ENCODE measurements at places on chromosomes 1 and 21. TPM values are rescaled to one million over a fixed set of nuclear protein-coding genes. Genes with fewer than 3 reads are reported as not detected.

GRCh38 chr1:62337706-62338631 lies 18.7 kb upstream of the KANK4 start:
- H3K4me3 ChIP-seq, result no peak overlapping the region
- H3K27ac ChIP-seq, result no peak overlapping the region
- H3K4me1 ChIP-seq, result no peaks in the 10 kb centered on the region
- no peaks in the 10 kb centered on the region for H3K27me3 ChIP-seq
- DNase-seq, result no peak

DNA sequence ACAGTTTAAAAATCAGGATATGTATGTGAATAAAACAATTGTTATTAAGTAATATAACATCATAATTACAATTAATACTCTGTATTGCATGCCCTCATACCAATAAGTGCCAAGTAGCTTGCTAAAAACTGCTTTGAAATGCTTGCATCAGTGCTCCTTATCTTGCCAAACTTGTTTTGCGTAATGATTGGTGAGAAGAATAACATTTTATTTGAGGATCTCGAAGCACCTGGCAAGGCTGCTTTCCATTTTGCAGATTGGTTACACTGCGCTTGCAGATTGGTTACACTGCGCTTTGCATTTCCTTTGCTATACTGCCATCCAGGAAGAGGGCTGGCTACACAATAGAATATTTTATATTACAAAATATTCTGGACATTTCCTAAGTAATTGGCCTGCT lies 1.7 kb upstream of the PBX1 start:
- H3K27me3 ChIP-seq, result peaks cover 29% of the 10 kb centered on the region
- H3K27ac ChIP-seq, result no peak overlapping the region
- no peaks in the 10 kb centered on the region for H3K36me3 ChIP-seq

Gene ITLN2
- not detected for total RNA-seq

GRCh38 chr1:172335377-172335776 lies 85.1 kb upstream of the C1orf105 start:
- H3K27ac ChIP-seq, result no peak overlapping the region
- no peaks in the 10 kb centered on the region for H3K36me3 ChIP-seq
- peaks cover 22% of the 10 kb centered on the region for H3K4me1 ChIP-seq
- H3K27me3 ChIP-seq, result no peaks in the 10 kb centered on the region
- H3K4me3 ChIP-seq, result no peak overlapping the region
- no peak for DNase-seq

DNA sequence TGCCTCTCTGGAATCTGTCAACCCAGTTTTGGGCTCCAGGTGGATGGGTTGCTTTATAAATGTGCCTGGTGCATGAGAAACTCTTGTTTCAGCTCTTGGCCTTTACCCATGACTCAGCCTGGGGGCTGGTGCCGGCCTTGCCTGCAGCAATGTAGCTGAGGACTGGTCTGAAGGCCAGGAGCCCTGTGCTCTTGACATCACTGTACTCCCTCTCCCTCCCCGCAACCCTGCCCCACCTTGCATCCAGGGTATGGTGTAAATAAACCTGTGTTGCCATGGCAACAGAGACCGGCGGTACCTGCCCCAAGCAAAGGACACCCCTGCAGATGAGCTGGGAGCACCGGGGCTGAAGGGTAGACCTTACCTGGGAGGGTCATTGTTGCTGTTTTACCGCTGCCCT lies 13.3 kb downstream of the FAM151A start:
- H3K27ac ChIP-seq, result no peak overlapping the region
- H3K36me3 ChIP-seq, result no peaks in the 10 kb centered on the region
- H3K27me3 ChIP-seq, result no peaks in the 10 kb centered on the region

Gene SERINC2
- 0.27 TPM for total RNA-seq

DNA sequence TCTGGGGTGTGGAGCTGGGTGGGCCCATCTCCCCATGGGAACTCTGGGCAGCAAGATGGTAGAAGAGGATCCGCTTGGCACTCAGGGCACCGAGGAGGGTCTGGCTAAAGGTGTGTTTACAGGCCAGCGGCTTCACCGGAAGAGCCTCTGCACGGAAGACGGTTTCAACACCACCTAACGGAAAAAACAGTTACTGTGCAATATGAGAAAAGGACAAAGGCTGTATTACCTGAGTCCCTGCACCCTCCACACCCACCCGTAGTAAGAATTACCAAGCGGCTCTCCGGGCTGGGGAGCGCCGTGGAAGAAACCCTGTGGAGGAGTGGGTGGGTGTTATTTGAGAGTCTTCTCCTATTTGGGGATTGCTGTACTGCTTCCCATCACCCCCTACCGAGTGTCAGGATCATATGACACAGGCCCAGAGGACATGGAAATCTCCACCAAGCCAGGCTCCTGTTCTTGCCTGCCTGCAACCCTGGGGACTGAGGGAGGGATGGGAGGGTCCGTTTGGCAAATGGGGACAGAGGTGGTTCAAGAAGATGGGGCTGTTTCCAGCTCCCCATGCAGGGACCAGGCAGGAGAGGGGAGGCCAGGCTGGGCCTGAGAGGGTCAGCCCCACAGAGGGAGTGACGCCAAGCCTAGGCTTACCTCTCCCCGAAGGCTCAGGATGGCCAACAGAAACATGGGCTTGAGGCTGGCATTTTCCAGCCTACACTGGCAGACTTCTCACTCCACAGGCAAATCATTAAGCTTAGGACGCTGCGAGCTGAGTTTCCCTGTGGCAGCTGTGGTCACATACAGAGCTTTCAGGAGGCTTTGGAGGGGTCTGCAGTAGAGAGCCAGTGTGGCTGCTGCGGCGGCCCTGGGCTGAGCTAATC lies 203.5 kb upstream of the TMEM51 start:
- no peaks in the 10 kb centered on the region for H3K27me3 ChIP-seq
- H3K4me3 ChIP-seq, result no peak overlapping the region
- no peaks in the 10 kb centered on the region for H3K36me3 ChIP-seq
- DNase-seq, result no peak
- no peaks in the 10 kb centered on the region for H3K4me1 ChIP-seq

Gene RXRG
- not detected for total RNA-seq

DNA sequence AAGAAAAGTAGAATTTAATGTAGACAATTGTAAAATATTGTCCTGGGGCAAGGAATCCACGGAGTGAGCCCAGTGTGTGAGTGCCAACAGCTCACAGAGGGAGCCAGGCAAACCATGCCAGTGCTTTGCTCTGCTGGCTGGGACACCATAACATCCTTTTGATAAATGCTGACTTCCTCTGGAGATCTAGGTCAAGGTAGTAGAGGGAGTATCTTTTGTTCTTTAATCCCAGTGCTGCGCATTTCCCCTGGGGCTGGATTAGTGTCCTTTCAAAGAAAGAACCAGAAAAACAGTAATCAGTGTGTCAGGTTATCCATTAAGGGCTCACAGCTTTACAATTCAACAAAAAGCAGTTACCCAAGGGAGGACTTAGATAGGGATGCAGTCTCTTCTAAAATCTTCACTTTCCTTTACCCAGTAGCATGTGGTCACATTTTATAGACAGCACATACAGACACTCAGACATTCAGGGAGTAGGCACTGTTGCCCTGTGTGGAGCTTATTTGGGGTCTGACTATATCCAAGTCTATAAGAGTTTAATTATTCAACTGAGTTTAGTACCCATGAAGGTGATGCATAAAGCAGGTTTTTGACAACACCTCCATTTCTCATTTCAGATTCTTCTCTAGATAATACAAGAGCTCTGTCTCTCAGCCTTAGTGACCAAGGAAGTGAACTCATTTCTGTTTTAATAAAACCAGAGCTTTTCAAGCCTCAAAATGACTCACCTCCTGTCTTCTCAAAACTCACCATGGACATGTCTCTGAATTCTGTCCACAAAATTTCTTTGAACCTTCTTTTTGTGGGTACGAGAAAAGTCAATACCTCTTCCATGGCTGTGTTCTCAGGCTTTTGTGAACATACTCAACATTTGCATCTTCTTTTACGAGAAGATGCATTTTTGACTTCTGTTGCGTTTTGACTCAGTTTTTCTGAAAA lies 215.3 kb downstream of the BRINP2 start:
- H3K4me3 ChIP-seq, result no peak overlapping the region
- DNase-seq, result no peak
- no peaks in the 10 kb centered on the region for H3K27me3 ChIP-seq
- H3K4me1 ChIP-seq, result no peaks in the 10 kb centered on the region
- H3K36me3 ChIP-seq, result no peaks in the 10 kb centered on the region

GRCh38 chr1:114485286-114485685 lies 25.7 kb downstream of the TRIM33 start:
- peaks cover 34% of the 10 kb centered on the region for H3K4me1 ChIP-seq
- H3K27me3 ChIP-seq, result no peaks in the 10 kb centered on the region
- no peak overlapping the region for H3K4me3 ChIP-seq
- H3K27ac ChIP-seq, result no peak overlapping the region

GRCh38 chr1:218330043-218330623 lies 15.0 kb upstream of the TGFB2 start:
- H3K4me1 ChIP-seq, result no peaks in the 10 kb centered on the region
- DNase-seq, result no peak
- no peak overlapping the region for H3K27ac ChIP-seq

- peaks cover 1% of the 10 kb centered on the region for H3K27me3 ChIP-seq
- H3K27ac ChIP-seq, result no peak overlapping the region
- H3K4me3 ChIP-seq, result no peak overlapping the region
- H3K4me1 ChIP-seq, result peaks cover 8% of the 10 kb centered on the region
Observed at GRCh38 chr1:66415866-66416265, 118.1 kb upstream of the SGIP1 start.

Gene CHD5
- 0.46 TPM for total RNA-seq

DNA sequence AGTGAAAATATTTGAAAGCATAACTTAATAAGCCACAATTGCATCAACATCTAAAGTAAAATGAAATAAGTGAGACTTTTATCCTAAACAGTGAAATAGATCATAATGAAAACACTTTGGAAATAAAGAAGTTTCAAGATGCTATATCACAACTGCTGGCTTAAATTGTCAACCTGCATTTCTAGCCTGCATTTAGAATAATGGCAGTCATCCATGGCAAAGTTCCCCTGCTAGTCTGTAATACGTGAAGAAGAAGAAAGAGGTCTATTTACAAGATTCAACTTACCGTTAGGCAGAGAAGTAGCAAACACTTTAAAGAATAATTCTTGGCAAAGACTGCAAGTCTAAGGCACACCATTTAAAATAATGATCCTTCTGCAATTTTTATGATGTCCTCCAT lies 133.6 kb downstream of the DPYD start:
- no peaks in the 10 kb centered on the region for H3K36me3 ChIP-seq
- H3K27me3 ChIP-seq, result no peaks in the 10 kb centered on the region
- DNase-seq, result no peak

GRCh38 chr1:12539705-12540579 lies 78.1 kb downstream of the DHRS3 start:
- peaks cover 6% of the 10 kb centered on the region for H3K27me3 ChIP-seq
- no peak overlapping the region for H3K4me3 ChIP-seq
- no peak overlapping the region for H3K27ac ChIP-seq
- no peak for DNase-seq

Measured in activated T-helper 2 cell treated with anti-CD3 and anti-CD28 coated beads, Interferon-gamma antibody, Interleukin-2, Interleukin-4, amounts not matched to agents 10 μg/mL and 5 μg/mL and 100 μg/mL, durations not matched to agents 14 hours and 24 hours and 36 hours (primary cell).